Hippocampal formation (tissue), 2 donors: ENCODE measurements at places on chromosomes 12 and 14.

DNA sequence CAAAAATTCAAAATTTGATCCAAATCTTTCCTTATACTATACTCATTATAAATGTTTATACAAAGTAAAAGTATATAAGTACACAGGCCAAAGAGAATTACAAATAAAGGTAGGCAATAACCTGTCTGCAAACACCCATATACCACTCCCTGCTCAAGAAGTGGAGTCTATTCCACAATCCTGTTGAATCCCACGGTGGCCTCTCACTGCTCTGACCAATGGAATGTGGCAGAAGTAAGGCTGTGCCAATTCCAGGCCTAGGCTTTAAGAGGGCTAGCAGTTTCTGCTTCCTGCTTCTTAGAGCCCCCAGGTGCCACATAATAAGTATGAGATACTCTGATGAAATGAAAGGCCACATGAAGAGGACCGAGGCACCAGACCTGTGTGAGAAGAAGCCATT lies 79.8 kb upstream of the CFL2 start:
- DNase-seq: no peak

DNA sequence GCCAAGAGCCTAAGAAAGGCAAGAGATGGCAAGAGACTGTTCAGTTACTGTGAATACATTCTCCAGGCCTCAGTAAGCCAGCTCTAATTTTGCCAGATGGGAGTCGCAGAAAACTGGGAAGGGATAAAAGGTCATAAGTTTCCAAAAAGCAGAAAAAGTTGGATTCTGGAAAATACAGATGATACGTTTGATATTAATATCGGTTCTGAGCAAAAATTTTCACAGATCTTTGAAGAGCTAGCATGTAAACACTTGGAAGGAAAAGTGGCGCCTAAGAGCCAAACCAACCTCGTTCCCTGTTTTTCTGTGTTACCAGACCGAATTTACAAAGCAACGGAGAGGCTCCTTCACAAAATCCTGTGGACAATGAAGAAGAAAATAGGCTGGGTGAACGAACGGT lies 7.8 kb upstream of the EML1 start:
- DNase-seq: no peak

GRCh38 chr14:103488960-103489359 lies 33.7 kb downstream of the CKB start:
- no peak for DNase-seq

GRCh38 chr14:92552066-92552465 lies 38.5 kb downstream of the RIN3 start:
- no peak for DNase-seq

DNA sequence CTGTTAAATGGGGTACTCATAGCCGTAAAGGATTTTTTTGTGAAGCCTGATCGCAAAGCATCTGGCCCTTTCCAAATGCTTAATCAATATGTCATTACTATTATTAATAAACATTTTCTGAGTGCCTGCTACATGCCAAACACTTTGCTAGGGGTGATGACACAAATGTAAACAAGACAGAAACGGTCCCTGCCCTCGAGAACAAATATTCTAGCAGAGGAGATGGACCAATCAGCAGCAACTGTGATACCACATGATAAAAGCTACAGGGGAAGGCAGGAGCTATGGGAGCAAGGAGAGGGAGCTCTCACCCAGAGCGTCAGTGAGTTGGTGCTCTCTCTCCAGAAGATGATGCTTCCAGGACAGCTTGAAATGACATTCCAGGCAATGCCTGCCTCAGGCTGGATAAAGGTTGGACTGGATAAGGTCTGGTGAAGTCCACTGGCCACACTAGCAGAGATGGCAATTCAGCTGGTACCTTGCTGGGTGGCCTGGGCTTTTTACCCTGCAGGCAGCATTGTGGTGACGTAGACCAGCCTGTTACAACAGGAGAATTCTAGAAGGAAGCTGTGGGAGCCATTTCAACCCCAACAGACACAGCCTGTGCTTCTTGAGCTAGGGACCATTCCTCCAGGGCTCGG lies 41.1 kb downstream of the ERH start:
- DNase-seq: no peak

DNA sequence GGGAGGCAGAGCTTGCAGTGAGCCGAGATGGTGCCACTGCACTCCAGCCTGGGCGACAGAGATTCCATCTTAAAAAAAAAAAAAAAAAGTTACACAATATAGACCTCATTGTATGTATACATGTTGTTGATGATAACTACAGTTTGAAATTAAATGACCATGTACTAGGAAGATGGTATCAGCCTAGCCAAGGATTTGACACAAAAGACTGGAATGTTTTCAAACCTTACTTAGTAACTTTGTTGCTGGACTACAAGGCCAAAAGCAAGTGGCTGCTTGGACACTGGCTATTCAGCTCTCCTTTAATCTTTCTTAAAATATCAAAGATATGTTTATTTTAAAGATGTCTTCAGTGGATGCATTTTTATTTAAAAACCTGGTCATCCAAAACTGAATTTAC lies 18.9 kb upstream of the NUDT4 start:
- DNase-seq: no peak

DNA sequence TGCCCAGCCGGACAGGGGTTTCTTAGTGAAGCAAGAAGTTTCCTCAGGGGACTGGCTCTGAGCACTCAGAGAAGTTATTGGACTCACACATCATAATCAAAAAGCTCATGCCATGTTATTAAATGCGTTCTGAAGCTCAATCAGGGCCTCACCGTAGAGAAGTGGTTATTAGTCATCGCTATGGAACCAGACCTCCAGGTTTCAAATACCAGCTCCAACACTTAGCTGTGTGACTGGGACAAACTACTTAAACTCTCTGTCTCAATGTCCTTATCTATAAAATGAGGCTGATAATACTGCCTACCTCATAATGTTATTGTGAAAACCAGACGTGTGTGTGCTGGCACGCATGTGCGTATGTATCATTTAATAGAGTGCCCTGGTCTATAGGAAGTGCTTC lies 7.3 kb downstream of the STAT6 start:
- no peak for DNase-seq

GRCh38 chr12:119710374-119710964 lies 42.5 kb downstream of the PRKAB1 start:
- no peak for DNase-seq

DNA sequence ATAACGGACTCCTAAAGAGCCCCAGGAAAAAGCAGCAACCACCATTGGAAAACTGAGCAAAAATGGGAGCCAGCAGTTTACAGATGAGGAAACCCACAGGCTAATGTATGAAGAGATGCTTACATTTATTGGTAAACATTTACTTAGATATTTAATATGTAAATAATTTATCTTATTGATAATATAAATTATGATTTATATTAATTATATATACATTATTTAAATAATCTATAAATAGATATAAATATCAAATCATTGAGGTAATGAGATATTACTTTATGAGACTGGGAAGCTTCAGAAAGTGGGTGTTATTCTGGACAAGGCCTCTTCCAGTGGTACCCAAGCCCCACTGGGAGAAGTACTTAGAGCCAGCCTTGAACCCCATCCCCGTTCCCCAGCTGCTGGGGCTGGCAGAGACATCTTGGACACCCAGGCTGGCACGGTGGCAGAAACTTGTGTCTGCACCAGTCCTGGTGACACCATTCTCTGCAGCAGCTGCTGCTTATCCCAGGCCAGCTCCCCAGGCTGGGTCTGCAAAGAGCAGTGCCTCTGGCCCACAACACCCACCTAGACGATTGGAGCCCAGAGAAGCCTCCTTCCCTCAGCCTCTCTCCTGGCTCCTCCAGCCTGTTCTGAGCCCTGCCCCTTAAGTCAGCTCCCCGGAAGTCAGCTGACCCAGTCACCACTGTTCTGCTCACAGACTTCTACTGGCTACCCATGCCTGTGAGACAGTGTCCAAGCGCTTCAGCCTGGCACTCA lies 25.9 kb downstream of the ISCA2 start:
- DNase-seq: no peak

GRCh38 chr14:102226356-102227125 lies 78.4 kb downstream of the MOK start:
- DNase-seq: no peak

GRCh38 chr14:77007975-77008421 lies 20.5 kb downstream of the IRF2BPL start:
- DNase-seq: no peak

- DNase-seq: no peak
Measured at GRCh38 chr12:1930803-1931597, 12.5 kb upstream of the CACNA2D4 start.

GRCh38 chr14:47715330-47715729 lies 39.9 kb upstream of the MDGA2 start:
- DNase-seq: no peak

- no peak for DNase-seq
Measured at GRCh38 chr14:49134940-49135339, 451.2 kb downstream of the RPS29 start.

GRCh38 chr12:68222326-68222725 lies 3.3 kb downstream of the IL26 start:
- DNase-seq: no peak

GRCh38 chr14:61458766-61459165 lies 137.4 kb downstream of the PRKCH start:
- DNase-seq: no peak

DNA sequence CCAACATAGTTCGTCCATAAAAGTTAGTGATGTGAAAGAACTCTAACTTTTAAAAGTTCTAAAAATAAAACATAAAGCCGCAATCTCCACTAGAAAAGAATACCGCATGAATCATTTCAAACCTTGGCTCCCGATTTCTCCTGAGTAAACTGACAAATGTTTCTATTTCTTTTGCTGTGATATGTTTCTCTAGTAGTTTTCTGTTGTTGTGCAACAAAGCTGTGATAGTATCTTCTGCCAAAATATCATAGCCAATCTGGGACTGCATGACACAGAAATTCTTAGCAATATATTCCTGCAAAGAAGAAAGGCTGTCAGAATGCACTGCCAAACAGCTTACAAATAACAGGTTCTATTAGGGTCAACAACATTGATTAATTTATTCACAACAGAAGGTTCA lies 174.0 kb downstream of the ITPR2 start:
- no peak for DNase-seq

DNA sequence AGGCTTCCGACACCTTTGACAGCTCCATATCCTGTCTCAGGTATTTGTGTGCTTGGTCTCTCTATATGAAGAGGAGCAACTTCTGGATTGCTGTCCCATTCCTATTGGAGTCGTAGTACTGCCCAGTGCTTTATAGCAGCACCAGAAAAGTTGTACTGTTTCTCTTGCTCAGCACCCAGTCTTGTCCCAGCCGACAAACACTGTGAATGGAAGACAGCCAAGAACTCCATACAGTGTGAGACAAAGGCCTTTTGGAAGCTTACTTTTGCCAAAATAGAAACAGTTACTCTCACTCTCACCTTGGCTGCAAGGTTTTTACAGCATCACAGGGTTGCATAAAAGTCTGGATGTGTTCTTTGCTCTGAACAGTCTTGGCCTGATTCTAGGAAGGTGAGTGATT lies 105.3 kb downstream of the TGFB3 start:
- peak; percentile 15 for DNase-seq

DNA sequence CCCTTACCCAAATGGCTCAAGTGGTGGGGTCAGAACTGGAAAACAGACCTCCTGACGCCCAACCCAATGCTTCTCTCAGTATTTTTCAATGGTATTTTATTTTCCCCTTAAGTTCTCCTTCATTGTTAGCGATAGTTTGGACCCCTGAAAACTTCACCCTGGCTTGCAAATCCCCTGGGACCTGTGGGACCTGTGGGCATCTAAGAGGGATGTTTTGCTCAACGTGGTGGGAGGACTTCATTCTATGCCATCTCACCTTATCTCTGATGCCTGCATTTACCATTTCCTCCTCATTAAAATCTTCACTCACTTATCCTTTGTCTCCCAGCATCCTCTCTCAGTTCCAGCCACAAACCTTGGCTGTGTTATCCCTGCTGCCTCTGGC lies 59.4 kb upstream of the GZMB start:
- no peak for DNase-seq

DNA sequence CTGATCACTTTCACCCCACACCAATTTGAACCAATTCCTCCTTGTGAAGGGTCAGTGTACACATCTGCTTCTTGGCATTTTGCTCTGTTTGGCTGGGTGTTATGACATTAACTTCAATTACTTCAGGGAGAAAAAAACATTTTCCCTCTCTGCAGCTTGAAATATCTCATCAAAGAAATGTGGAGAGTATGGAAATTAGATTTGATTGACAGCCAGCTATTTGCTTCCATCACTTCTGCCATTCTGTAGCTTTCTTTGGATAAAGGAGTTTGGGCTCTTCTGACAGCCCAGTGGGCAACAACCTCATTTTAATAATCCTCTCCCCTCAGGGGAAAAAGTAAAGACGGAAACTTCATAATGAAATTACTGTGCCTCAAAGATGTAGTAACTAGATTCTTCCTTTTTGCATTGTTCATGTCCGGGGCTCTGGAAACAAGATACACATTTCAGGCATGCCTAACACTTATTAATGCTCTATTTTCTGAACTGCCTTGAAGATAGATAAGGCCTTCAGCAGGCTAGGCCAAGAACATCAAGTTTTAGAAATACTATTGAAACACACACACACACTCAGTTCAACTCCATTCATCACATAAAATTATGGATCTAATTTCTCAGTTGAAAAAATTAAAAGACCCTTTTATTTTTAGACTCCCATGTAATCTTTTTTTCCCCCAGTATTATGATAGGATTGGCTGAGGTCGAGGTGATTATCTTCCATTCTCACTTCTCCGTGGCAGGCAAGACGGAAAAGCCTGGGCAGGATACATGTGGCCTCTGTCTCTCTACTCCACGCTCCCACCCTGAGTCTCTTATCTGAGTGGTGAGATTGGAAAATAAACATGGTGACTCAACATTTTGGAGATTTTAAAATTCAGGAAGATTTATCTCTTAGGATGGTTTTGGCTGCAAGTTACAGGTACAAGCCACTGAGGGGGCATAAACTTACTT lies 10.3 kb upstream of the GPHB5 start:
- DNase-seq: no peak

DNA sequence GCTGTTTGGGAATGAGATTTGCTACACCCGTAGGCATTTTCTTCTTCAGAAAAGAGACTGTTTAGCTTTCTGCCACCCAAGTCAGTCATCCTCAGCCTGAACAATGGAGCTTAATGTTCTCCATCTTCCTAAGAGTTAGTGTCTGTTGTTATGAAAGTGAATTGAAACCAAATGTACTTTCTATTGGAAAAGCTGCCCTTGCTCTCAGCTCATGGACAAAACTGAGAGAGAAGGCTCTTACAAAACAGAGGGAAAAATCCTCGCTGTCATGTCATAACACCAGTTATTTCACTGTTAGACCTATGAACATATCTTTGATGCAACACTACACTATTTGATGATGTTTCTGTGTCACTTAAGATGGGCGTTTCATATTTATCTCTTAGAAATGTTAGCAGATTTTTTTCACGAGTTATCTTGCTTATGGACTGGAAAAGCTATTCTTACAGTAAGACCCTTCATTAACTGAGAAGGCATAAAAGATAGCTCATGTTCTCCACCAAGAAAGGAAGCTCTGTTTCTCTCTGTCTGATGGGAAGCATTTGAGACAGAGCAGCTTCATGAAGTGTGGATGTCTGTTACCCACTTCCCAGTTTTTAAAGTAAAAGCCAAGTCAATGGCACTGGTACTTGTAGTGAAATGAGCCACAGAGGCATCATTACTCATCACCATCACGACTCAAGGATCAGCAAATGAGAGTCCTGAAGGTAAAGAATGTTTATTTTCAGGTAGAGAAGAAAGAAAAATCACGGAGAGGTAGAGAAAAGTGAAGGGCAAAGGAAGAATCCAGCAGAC lies 483.9 kb downstream of the ZFP36L1 start:
- DNase-seq: no peak
